NCI-H1105 (cell line): ENCODE measurements at places on chromosomes 3 and 15.

DNA sequence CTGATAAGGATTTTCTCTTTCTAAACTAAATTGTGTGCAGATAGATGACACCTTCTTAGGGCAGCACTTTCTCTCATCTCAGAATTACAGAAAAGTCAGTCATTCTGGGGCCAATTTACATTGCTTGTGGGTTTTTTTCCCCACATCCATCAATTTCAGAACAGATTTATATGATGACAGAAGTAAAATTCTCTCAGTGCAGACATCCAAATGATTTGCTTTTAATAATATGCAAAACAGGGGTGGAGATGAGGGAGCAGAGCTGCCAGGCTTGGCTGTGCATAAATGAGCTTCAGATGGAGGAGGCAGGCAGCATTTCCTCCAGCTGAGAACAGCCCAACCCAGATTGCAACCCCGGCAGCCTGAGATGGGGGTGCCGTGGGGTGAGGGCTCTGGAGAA lies 44.0 kb downstream of the EDEM1 start:
- DNase-seq: no peak

- no peak for DNase-seq
These were observed 272.1 kb downstream of the UACA start for GRCh38 chr15:70491201-70491621.

GRCh38 chr3:2765002-2765579 lies 345.1 kb downstream of the IL5RA start:
- peak; percentile 5 for DNase-seq

DNA sequence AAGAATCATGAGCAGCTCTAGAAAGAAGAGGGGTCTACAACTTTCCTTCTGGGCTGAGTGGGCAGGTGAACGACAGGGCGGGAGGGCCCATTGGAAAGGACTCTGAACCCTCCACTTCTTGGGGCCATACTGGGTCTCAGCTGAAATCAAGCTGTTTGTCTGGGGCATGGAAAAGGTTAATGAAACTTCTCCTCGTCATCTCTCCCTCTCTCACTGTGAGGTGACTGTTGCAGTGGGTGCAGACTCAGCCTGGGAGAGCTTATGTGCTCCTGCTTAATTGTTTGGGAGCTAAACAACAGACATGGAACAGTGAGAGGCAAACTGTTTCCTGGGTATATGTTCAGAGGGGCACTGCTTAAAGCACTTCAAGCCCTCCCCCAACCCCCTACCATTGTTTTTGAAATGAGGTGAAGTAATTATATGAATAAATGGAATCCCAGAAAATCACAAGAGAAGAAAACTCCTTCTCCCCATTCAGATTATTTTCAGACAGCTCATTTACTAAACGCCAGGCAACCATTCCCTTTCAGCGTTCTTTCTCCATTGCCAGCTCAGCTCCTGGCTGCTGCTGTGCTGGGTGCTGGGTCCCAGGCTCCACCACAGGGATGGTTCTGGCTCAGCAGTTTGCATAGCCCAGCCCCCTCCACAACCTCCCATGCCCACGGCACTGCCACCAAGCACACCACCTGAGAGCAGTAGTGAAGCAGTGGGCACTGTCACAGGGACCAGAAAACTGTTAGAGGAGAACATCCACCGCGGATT lies 444.9 kb upstream of the TBL1XR1 start:
- DNase-seq: no peak

- no peak for DNase-seq
These were observed 7.9 kb upstream of the ISG20 start for GRCh38 chr15:88630798-88631463.

DNA sequence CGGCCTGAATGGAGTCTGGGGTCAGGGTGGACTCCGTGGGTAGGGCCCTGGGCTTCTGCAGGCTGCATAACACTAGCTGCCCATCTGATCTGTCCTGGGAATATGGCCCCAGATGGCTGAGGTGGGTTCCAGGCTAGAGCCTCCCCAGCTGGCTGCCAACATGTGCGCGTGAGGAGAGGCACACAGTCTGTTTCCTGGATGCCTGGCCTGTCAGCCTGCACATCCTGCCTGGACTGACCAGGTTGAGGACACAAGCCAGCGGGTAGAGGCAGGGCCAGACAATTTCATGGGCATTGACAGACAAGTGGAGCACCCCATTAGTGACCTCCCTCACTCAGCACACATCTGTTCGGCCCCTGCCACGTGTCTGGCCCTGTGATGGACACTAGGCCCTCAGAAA lies 29.8 kb upstream of the RPL29 start:
- DNase-seq: no peak
